ENCODE measurements at places on chromosomes 5 and 9. TPM values are rescaled to one million over a fixed set of nuclear protein-coding genes. Genes with fewer than 3 reads are reported as not detected.

Gene IL13
- total RNA-seq = 0.55 TPM

Gene SPATA31C1
- total RNA-seq = not detected

Gene F12
- total RNA-seq = not detected

Gene CD274
- total RNA-seq = not detected

Gene SPAAR
- total RNA-seq = not detected

Gene C5orf52
- total RNA-seq = not detected

- no peak for DNase-seq
- H3K36me3 ChIP-seq = no peaks in the 10 kb centered on the region
- no peaks in the 10 kb centered on the region for H3K4me1 ChIP-seq
- H3K27me3 ChIP-seq = no peaks in the 10 kb centered on the region
- H3K4me3 ChIP-seq = no peak overlapping the region
These were observed 309.3 kb downstream of the KIAA0825 start for GRCh38 chr5:94309141-94309540.

- no peak overlapping the region for H3K4me3 ChIP-seq
- no peak overlapping the region for H3K27ac ChIP-seq
- DNase-seq = no peak
- H3K4me1 ChIP-seq = peaks cover 33% of the 10 kb centered on the region
These were observed 18.7 kb upstream of the WDR38 start for GRCh38 chr9:124834591-124834990.

DNA sequence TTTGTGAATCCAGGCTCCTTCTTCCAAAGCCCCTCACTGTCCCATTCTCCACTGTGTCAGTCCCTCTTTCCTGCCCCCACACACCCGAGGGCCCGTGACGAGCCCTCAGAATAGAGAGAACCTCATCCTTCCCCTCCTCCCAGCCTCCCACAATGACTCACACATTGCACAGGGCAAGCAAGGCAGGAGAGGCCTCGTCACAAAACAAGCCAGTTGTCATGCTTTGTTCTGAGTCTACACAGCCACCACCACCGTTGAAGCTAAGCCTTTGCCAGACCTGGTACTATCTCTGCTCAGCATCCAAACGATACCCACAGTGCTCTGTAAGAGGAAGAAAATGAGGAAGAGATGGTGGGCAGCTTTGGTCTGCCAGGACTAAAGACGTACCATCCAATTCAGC, 142.2 kb upstream of the ZNF366 start:
- no peaks in the 10 kb centered on the region for H3K4me1 ChIP-seq
- H3K27me3 ChIP-seq = no peaks in the 10 kb centered on the region
- no peak for DNase-seq
- no peaks in the 10 kb centered on the region for H3K36me3 ChIP-seq
- H3K4me3 ChIP-seq = no peak overlapping the region

DNA sequence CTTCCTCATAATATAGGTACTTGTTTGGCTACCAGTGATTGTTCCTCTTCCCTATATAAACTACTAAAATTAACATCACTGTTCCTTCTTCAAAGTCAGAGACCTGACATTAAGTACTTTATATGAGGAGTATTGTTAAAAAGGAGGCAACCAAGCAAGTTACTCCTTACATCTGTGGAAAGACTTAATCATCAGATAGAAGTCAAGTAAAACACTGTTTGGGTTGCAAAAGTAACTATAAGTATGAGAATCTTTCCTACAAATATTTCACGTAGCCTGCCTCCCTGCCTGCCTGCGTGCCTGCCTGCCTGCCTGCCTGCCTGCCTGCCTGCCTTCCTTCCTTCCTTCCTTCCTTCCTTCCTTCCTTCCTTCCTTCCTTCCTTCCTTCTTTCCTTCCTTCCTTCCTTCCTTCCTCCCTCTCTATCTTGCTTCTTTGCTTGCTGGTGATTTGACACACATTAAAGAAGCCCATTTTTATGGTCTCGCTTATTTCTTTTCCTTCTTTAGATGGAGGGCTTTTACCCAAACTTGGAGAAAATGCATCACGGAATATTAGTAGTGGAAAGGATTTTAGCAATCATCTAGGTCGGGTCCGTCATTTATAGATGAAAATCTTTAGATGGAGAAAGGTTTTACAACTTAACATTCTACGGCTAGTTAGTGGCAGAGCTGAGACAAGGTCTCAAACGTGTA, 3.2 kb downstream of the CER1 start:
- no peak overlapping the region for H3K4me3 ChIP-seq
- H3K4me1 ChIP-seq = no peaks in the 10 kb centered on the region
- DNase-seq = no peak
- H3K27me3 ChIP-seq = peaks cover 23% of the 10 kb centered on the region
- H3K27ac ChIP-seq = no peak overlapping the region
- no peaks in the 10 kb centered on the region for H3K36me3 ChIP-seq

DNA sequence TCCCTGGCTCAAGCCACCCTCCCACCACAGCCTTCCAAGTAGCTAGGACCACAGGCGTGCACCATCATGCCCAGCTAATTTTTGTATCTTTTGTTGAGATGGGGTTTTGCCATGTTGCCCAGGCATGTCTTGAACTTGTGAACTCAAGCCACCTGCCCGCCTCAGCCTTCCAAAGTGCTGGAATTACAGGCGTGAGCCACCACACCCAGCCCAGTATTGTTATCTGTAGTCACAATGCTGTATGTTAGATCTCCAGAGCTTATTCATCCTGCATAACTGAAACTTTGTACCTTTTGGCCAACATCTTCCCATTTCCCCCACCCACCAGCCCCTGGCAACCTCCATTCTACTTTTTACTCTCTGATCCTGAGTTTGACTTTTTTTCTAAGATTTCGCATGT, 37.5 kb downstream of the CREBRF start:
- peaks cover 39% of the 10 kb centered on the region for H3K36me3 ChIP-seq
- no peak overlapping the region for H3K4me3 ChIP-seq
- no peaks in the 10 kb centered on the region for H3K27me3 ChIP-seq
- DNase-seq = no peak

GRCh38 chr9:136900988-136901515, 14.7 kb downstream of the TRAF2 start:
- peaks cover 36% of the 10 kb centered on the region for H3K4me1 ChIP-seq

DNA sequence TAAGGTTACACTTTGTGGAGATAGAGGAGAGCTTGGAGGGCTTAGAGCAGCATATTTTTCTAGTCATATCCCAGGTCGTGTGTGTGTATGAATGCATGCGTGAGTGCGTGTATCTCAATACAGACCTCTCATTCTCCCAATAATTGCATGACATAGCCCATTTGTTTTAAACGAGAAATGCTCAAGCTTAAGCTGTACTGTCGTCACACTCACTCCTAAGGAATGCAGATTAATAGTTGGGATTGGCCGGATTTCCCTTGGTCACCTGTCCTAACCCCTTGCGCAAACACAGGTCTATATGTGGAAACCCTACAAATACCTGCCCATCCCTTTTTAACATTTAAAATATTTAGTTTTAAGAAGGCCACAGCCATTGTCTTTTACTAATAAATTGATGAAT, 165.8 kb downstream of the SEMA5A start:
- no peak overlapping the region for H3K27ac ChIP-seq
- no peaks in the 10 kb centered on the region for H3K4me1 ChIP-seq
- H3K36me3 ChIP-seq = no peaks in the 10 kb centered on the region
- H3K4me3 ChIP-seq = no peak overlapping the region

GRCh38 chr9:129501771-129502319, 119.1 kb downstream of the C9orf50 start:
- H3K4me1 ChIP-seq = peaks cover 60% of the 10 kb centered on the region
- H3K36me3 ChIP-seq = peaks cover 32% of the 10 kb centered on the region
- H3K4me3 ChIP-seq = no peak overlapping the region
- no peak for DNase-seq
- no peak overlapping the region for H3K27ac ChIP-seq

- H3K4me3 ChIP-seq = no peak overlapping the region
- H3K4me1 ChIP-seq = no peaks in the 10 kb centered on the region
- no peaks in the 10 kb centered on the region for H3K36me3 ChIP-seq
- no peak overlapping the region for H3K27ac ChIP-seq
- peak; percentile 17 for DNase-seq
These were observed 220.0 kb downstream of the CACNA1B start for GRCh38 chr9:138097501-138097991.

GRCh38 chr9:93081931-93082330, 14.1 kb upstream of the CARD19 start:
- DNase-seq = no peak
- peaks cover 12% of the 10 kb centered on the region for H3K36me3 ChIP-seq
- H3K4me3 ChIP-seq = no peak overlapping the region
- H3K27me3 ChIP-seq = no peaks in the 10 kb centered on the region
- peak overlapping the region; percentile 23 for H3K27ac ChIP-seq
- H3K4me1 ChIP-seq = peaks cover 9% of the 10 kb centered on the region

- H3K27me3 ChIP-seq = no peaks in the 10 kb centered on the region
- H3K4me3 ChIP-seq = no peak overlapping the region
- no peak for DNase-seq
- no peaks in the 10 kb centered on the region for H3K4me1 ChIP-seq
These were observed 23.4 kb downstream of the MARCHF11 start for GRCh38 chr5:16156152-16156551.

- no peaks in the 10 kb centered on the region for H3K36me3 ChIP-seq
- no peak overlapping the region for H3K27ac ChIP-seq
- no peak for DNase-seq
- peaks cover 50% of the 10 kb centered on the region for H3K4me1 ChIP-seq
- no peaks in the 10 kb centered on the region for H3K27me3 ChIP-seq
- no peak overlapping the region for H3K4me3 ChIP-seq
These were observed 32.2 kb downstream of the NACC2 start for GRCh38 chr9:136062657-136063439.

Measured in stomach (tissue), 19 donors.